GOT3 (cell line): ENCODE measurements at places on chromosomes 3 and 15.

GRCh38 chr3:193805448-193805847, 212.4 kb downstream of the OPA1 start:
- peak; percentile 58 for DNase-seq

- peak; percentile 56 for DNase-seq
These were observed at the start of gene ISL2 for GRCh38 chr15:76336254-76337058. Gene ISL2, plus strand, starts transcription at chr15:76336773. Its CDS starts 111 bp downstream, at chr15:76336884.

DNA sequence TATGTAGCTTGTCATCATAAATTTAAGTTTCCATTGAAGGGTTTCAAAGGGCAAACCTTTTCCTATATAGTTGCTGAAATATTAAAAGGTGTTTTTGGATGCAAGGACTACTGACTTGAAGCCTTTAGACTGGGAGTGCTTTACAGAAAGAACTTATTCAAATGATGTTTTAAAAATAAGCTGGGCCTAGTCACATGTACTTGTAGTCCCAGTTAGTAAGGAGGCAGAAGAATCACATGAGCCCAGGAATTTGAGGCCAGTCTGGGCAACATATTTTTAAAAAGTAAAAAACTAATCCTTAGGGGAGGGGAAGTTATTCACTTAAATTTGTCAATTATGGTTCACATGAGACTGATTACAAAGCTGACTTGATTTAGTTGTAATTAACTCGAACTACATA, 65.0 kb downstream of the SMARCC1 start:
- DNase-seq = no peak

- peak; percentile 12 for DNase-seq
These were observed 90.5 kb upstream of the DGKG start for GRCh38 chr3:186452517-186452916.

- no peak for DNase-seq
These were observed 44.2 kb upstream of the RPL32 start for GRCh38 chr3:12885583-12885930.

GRCh38 chr3:4752201-4753072, 226.8 kb upstream of the BHLHE40 start:
- no peak for DNase-seq

GRCh38 chr3:179745079-179745478, 92.2 kb downstream of the USP13 start:
- no peak for DNase-seq

GRCh38 chr3:100072326-100073048, 41.8 kb downstream of the FILIP1L start:
- DNase-seq = no peak

GRCh38 chr3:83926291-83926690, 1032.5 kb upstream of the CADM2 start:
- DNase-seq = no peak

DNA sequence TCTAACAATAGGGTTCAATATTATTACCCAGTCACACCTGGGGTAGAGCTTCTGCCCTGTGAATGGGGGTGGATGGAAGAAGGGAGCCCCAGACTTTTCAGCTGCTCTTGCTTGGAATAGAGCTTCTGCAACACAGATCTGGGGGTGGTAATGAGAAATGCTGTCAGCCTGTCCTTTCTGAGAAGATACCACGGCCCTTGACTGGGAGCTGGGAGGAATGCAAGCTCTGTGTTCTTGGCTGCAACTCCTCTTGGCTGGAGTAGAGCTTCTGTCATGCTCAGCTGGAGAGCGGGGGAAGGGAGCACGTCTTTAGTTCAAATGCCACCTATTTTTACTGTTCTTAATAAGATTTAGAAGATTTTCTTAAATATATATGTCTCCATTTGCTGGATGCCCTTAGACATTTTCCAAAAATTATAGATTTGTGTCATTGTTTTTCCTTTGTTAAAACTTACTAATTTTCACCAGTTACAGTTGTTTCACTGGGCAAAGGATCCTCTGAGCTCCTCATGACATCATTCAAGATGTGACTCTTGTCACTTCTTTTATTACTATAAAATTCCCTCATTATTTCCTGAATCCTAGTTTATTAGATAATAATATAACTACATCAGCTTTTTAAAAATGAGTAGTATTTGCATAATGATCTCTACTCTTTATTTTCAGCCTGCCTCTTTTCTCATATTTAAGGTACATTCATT, 180.0 kb upstream of the TGFBR2 start:
- no peak for DNase-seq

DNA sequence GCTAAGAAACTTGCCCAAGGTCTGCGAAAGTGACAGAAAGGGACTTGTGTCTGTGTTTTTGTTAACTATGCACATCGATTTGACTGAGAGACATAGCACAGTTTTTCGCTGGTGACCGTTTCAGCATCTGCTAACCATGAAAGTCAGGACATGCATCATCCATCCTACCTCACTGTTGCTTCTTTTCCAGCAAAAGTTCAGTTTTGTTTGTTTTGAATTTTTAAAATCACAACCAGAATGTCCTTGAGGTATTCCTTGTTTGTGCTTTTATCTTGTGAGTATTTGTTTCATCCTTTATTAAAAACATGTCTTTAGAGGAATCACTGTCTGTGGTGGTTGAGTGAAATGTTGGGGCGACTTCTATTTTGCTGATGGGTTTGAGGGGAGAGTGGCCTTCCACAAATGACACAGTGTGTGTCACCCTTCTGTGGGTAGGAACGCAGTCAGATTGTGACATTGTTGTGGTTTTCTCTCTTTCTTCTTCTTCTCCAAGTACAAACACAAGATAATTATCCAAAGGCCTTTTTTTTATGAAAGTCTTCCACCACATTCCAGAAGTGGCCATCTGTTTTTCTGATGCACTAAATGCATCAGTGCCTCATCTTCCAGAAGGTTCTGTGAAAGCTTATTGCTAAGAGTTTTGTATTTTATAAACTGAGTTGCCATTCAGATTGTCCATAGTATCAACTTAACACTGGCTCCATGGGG, 214.4 kb upstream of the NR2E3 start:
- DNase-seq = no peak

GRCh38 chr3:59798372-59799086, 748.7 kb upstream of the CFAP20DC start:
- no peak for DNase-seq

DNA sequence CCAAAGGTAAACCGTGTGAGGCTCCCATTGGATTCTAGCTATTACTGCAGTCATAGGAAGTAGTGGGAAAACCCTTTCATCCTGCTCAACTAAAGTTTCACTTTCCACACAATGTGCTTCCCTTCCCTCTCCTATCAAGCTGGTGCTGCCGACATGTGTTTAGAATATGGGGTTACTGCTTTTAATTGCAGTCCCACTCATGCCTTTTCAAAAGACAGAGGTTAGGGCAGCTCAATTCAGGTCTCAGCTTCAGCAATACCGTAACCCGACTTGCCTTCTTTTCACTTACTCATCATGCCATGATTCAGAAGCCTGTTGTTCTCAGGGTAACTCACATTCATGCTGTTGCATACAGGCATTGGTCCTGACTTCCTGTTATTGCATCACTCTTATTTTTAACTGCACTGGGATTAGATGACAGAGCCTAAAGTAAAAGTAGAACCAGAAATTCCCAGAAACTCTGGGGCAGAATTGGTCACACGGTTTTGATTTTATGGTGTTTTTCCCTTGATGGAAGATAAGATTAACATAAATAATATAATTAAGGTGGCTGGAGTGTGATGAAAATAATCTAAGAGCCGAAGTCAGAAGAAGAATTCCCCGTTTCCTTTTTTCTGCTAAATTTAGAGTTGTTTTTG, 45.7 kb downstream of the C2CD4B start:
- DNase-seq = no peak

DNA sequence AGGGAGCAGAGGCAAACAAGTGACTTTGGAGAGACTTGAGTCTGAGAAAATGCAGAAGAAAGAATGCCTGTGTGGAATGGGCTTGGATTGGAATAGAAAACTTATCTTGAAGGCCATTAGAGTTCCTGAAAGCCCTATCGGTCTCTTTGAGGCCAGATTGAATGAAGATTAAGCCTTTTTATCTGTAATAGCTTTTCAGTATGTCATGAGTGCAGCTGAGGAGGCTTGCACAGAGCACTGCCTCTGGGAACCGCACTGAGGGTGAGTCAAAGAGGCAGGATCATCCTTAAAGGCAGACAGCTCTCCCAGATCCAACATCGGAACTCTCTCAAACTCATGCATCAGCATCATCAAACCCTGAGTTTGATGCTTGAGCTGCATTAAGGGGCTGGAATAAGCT, 515.2 kb downstream of the NTRK3 start:
- no peak for DNase-seq

- DNase-seq = no peak
These were observed 28.4 kb downstream of the USF3 start for GRCh38 chr3:113668015-113668414.

DNA sequence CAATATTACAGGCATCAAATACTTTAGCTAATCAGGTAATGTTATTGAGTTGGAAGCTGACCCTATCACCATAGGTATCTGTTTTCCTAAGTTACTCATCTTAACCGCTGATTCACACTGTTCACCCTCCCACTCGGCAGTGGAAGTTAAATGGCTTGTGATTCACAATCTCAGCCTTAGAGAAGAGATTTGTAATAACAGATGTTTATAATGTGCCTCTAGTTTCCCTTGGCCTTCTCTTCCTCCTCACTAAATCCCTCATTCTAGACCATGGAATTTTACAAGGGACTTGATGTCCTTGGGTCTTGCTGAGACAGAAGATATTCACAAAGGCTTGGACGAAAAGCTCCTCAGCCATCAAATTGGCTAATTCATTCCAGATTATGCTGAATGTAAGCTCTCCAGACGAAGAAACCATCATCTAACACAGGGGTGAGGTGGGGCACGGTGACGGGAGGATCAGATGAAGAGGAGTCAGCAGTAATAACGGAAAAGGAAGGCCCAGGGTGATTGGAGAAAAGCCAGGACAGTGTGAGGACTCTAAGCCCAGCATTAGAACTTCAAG, 931.7 kb downstream of the MCTP2 start:
- DNase-seq = no peak

DNA sequence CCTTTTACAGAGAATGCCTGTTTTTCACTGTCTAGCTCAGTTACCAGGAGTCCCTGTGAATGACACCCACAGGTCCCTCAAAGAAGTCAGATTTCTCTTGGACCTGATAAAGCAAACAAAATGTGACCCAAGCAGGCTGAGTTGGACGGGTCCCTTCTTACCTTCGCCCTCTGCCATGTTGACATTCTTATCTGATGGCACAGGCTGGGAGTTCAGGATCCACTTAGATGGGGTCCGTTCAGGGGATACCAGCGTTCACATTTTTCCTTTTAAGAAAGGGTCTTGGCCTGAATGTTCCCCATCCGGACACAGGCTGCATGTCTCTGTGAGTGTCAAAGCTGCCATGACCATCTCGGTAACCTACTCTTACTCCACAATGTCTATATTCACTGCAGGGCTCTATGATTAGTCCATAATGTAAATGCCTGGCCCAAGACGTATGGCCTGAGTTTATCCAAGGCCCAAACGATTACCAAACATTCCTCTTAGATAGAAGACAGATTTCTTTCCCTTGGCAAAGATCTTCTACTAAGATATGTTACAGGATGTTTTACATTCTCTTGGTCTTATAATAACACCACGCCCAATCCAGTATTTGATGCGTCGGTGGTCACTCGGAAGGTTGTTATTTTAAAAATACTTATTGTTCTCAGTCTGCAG, 179.1 kb downstream of the THSD4 start:
- no peak for DNase-seq

- DNase-seq = no peak
These were observed 192.2 kb downstream of the MBNL1 start for GRCh38 chr3:152460936-152461335.

- no peak for DNase-seq
These were observed 21.7 kb upstream of the KPNA4 start for GRCh38 chr3:160587105-160587504.

DNA sequence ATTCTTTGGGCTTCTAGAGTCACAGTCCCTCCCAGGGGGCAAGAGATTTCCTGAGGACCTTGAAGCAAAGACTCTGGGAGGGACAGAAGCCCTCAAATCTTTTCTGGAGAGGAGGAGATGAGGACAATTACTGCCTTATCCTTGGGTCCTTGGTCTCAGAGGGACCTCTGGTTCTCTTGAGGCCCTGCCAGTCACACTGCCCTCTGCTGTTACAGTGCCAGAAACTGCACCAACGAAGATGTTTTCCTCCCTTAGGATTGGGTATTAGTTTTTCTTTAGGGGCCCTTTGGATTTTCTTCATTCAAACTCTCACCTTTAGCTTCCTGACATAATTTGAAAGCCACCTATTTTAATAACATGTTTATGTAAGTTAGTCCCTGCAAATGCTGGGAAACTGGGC, 58.2 kb upstream of the SCN5A start:
- no peak for DNase-seq

DNA sequence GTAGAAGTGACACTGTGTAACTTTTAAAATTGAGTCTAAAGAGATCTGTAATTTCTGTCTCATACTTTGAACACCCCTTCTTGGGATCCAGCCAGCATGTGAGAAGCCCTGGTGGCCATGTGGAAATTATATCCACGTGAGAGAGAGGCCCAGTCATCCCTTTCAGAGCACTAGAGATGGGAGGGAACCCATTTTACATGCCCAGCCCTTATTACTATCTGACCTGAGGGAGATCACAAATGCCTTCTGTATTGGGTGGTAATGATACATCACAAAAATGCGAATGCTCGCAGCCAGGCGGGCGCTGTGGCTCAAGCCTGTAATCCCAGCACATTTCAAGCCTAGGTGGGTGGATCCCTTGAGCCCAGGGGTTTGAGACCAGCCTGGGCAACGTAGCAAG, 27.3 kb upstream of the TRAK1 start:
- DNase-seq = peak; percentile 42

GRCh38 chr3:167445491-167445890, 28.4 kb downstream of the SERPINI2 start:
- DNase-seq = no peak

DNA sequence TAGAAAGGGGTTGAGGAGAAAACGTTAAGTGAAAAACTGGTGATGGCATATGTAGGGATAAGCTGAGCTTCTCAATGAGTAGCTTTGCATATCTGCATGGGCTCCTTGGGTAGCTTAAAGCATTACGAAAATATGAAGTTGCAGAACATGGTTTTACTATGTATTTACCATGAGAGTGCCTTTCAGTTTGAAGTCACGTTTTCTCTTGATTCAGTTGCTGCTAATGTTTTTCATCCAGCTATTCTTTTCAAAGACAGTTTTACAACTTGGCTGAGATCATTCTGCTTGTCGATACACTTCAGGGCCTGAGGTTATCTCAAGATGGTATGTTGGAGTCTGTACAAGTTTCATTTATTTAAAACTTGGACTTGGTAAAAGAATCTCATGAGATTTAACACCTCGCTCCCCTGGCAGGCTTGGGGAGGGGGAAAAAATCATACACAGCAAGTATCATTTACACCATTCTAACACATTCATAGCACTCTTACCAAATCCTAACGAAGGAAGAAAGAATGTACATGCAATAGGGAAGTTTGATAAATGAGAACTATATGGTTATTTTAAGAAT, 103.3 kb upstream of the CMC1 start:
- DNase-seq = no peak

DNA sequence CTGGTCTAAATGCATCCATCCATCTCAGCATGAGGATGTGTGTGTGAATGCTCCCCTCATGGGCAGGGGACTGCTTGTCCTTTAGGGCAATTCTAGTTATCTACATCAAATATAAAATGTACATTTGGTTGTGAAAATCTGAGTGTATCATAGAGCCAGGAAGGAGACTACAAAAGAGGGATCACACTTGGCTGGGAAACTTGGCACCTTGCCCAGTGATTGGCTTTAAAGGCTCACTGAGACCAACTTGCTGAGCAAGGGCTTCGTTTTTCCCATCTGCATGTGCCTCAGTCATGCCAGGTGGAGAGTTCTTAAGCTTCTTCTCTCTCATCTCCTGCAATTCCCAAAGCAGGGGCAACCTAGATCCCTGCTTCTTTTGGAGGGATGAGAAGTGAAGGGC, 5.2 kb downstream of the CAPN3 start:
- DNase-seq = no peak

- DNase-seq = no peak
These were observed 311.3 kb downstream of the SLC9A9 start for GRCh38 chr3:143536817-143537535.
